ENCODE measurements at places on chromosomes 2 and 18.
A peak's percentile ranks its signal among the peaks of the same experiment; 100 is the strongest.

DNA sequence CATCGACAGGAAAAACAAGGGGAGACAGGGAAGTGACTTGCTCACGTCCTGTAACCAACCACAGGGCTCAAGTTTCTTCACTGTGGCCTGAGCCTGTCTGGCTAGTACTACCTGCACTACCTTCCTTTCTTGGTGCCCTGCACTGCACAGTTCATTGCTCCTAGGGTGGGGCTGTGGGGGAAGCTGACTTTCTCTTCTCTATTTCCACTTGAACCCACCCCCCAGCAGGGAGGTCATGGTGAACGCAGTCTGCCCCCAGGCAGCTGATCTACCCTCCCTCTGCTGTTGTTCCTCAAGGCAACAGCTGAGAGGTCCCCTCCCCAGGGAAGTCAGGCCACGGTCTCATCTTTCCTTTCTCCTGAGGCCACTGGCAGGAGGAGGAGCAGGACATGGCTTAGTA is 532.1 kb downstream of the SOX11 start:
- DNase-seq = no peak

GRCh38 chr2:121699421-121700333 is 37.0 kb downstream of the NIFK start:
- DNase-seq = peak; percentile 13

GRCh38 chr2:149200109-149200520 is 130.3 kb upstream of the LYPD6 start:
- no peak for DNase-seq

DNA sequence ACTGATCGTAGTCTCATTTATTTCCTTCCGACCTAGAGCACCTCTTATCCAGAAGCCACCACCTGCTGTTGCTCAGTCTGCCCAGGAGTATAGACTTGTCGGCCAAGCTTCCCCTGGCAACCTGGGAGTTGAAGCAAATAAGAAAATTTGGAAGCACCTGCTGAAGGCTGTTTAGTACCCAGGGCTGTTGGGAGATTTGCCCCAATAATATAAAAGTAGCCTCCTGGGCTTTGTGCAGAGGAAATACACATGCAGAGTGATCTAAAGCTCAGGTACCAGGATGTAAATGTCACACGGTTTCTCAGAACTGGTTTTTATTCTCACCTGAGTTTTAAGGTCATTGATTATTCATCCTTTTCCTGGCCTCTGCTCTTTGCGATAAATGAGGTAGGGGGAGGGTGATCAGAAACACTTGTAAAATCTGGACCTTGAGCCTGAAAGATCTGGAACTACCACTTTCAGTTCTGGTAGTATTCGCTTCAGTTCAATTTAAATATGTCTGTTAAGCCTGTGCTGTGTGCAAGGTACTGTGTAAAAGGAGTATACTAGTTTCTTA is 789 bp upstream of the COX7A2L start:
- DNase-seq = no peak

DNA sequence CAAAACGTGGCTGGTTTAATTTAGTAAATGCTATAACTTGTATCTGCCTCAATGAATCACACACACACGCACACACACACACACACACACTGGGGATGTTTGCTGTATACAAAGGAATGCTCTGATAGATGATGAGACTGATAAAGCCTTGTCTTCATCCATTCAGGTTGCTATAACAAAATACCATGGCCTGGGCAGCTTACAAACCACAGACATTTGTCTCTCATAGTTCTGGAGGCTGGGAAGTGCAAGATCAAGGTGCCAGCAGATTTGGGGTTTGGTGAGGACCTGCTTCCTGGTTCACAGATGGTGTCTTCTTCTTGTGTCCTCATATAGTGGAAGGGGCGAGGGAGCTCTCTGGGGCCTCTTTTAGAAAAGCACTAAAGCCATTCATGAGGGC is 149.5 kb upstream of the HDAC4 start:
- DNase-seq = no peak

GRCh38 chr2:69995511-69995910 is 34.1 kb upstream of the ASPRV1 start:
- DNase-seq = no peak

DNA sequence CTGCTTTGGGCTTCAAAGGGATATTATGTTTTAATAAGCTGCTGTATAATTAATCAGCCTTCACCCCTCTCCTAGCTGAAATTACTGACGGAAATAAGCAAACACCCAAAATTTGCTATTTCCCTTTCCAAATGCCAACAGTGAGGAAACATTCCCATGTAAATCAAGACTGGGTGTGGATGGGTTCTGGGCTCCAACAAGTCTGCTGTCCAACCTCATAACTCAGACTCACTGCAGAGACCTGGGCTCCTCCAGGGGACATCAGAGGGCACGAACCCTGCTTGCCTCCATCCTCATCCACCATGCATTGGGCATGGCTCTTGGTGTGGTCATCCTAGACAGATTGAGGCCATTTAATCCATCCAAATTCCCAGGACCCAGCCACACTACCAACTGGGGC is 173.7 kb downstream of the C1D start:
- no peak for DNase-seq

GRCh38 chr2:232981356-232981755 is 31.7 kb downstream of the NGEF start:
- DNase-seq = no peak

DNA sequence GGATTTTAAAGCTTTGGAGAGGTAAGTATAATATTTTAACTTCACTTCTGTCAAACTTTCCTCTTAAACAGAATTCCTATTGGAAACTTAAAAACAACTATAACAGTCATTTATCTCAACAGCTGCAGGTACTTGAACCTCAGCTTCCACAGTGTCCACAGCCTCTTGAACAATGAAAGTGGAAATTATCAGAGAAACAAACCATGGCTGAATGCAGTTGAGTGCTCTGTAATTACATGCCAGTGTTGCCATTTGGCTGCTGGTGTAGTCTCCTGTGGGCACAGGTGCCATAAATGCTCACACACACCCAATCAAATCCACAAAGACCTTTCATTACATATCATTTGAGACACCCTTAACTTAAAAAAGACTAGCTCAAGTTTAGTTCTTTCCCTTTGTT is 125.1 kb downstream of the CPS1 start:
- no peak for DNase-seq

GRCh38 chr2:25620711-25621110 is 52.7 kb downstream of the DTNB start:
- no peak for DNase-seq

GRCh38 chr2:118246726-118247125 is 158.5 kb downstream of the INSIG2 start:
- DNase-seq = no peak

DNA sequence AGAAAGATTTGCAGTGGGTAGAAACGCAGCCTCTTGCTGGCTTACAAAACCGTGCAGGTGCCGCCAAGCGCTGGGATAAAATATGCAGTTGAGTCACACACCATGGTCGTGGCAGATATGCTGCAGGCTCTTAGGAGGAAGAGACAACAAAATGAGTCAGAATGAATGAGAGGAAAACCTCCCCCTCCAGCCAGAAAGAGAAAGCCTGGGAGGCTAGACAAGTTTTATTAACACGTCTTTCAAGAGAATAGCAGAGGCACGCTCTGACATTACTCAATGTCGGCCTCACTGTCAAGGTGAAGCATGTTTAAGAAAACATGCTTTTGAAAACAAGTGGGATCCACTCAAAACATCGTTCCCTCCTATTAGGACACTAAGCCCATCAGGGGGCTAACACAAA is 37.1 kb upstream of the ZCCHC2 start:
- peak; percentile 18 for DNase-seq

- no peak for DNase-seq
Observed at GRCh38 chr2:127091148-127091547, 15.8 kb downstream of the BIN1 start.

GRCh38 chr2:47620770-47621437 is 162.0 kb upstream of the MSH6 start:
- no peak for DNase-seq

GRCh38 chr2:42846026-42846425 is 53.6 kb upstream of the HAAO start:
- DNase-seq = no peak

GRCh38 chr18:24039671-24040070 is 25.1 kb downstream of the TTC39C start:
- DNase-seq = no peak

DNA sequence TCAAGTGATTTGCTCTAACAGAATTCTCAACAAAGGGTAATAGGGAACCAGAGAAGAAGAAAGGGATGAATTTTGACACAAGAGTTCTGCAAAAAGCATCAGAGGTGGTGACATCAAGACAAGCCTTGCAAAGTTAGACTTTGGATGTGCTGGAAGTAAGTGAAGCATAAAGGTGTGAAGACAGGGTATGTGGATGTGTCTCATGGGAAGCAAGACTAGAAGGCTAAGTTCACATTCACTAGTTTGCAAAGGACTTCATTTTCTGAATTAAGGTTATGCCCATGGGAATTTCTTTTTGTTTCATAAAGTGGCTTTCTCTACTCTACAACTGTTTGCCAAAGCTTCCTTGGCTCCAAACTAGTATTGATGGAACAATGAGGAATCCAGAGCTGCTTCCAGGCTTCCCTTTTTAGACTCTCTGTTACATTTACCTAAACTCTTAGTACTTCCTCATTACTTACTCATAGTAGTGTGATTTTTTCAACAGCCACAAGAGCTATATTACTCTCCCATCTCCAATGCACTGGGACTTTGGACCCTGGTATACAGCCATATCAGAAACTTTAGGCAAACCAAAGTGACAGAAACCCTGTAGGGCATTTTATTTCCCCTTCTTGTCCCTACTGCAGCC is 21.1 kb upstream of the IHH start:
- DNase-seq = no peak

DNA sequence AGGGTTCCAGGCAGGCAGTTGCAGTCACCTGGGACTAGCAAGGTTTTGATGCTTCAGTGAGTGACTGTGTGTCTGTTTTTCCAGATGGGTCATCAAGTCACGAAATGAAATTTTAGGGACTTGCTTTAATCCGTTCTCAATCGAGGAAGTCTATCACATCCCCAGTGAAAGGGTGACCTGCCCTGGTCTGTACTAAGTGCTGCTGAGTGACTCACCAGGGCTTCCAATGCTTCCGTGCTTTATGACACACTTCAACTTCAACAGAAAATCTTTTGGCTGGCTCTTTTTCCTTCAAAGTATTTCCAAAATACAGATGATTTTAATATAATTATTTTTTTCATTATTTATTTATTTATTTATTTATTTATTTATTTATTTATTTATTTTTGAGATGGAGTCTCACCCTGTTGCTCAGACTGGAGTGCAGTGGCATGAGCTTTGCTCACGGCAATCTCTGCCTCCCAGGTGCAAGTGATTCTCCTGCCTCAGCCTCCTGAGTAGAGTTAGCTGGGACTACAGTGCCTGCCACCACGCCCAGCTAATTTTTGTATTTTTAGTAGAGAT is 18.4 kb downstream of the TFCP2L1 start:
- no peak for DNase-seq

DNA sequence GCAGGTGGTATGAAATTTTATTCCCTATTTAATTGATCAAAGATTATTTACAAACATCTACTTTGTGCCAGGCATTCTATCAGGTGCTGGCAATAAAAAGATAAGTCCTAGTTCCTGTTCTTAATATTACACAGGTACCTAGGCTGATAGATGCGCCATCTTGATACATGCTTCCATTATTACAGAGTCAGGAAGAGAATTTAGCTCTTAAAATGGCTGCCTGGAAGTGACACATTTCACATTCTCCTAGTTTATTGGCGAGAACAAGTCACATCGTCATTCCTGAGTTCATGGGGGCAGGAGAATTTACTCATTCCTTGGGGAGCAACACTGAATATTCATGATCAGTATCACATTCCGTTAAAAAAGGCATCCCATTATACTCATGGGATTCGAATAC is 1.1 kb upstream of the DARS1 start:
- no peak for DNase-seq

DNA sequence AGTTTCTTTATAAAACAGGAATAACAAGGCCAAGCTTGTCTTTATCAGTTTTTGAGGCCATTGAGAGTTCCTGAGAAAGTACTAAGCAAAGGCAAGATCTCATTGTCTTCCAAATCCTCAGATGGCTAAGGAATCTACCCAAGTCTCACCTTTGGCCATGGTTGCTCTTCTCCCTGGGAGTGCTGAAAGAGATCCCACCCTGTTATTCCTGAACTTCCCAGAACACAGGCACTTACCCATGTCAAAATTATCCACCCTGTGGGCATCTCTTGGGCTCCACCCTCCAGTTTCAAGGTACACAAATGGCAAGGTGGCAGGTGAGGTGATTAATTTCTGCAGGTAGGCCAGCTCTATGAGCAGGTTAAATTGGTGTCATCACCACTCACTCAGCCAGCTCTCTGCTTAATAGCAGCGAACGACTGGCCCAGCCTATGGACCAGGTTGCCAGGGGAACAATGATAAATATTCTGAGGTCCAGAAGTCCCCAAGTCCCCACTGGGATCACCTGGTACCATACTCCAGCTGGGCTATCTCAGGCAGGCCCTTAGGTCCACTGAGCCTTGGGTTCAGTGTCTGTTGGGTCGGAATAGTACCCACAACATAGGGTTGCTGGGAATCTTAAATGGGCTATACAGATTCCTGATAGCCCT is 2.3 kb upstream of the SPRED2 start:
- no peak for DNase-seq

DNA sequence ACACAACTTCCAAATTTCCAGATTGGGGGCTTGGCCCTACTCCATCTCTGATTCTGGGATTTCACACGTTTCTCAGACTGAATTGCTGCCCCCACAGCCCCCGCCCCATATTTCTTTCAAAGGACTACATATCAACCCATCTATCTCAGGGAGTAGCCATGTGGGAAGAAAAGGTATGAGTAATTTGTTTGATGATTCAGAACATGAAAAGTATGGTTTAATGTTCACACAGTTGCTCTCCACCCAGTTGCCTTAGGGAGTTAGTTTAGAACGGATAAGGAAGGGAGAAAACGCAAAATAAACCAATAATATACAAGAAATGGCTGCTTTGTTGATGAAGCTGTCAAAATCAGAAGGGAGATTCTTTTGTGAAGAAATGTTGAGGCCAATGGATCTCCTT is 145.1 kb downstream of the PIEZO2 start:
- no peak for DNase-seq

DNA sequence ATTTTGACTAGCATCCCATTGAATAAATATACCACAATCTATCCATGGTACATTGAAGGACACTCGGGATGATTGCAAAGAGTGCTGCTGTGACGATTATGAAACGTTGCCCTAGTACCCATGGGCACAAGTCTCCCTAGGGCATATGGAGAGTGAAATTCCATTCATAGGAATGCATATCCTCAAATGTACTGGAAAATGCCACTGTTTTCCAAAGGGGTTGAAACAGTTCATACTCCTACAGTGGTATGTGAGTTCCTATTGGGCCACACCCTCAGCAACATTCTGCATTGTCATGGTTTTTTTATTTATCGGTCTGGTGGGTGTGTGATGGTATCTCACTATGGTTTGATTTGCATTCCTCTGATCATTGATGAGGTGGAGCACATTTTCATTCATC is 130.6 kb downstream of the TWIST2 start:
- DNase-seq = no peak

GRCh38 chr2:122081751-122082150 is 326.3 kb downstream of the TSN start:
- DNase-seq = no peak

DNA sequence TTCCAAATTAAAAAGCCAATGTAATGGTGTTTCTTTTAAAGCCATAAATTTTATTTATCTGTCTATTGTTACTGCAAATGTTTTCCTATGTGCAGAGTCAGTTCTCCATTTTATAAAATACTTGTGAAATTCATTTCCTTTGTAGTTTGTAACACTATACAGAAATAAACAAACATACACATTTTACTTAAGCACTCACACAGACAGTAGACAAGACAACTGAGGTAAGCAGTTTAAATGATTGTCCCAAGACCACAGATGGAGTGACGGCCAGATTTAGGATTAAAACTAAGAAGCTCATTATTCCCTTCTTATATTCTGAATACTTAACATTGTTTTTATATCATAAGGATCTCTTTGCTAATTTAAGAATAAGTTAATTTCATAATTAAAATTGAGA is 100.9 kb downstream of the BAZ2B start:
- DNase-seq = no peak

All from AG04450 (cell line).